Left lobe of liver (tissue), 2 donors: ENCODE measurements at places on chromosomes 3 and 15.

- DNase-seq = no peak
These were observed 20.3 kb downstream of the GMPS start for GRCh38 chr3:155890671-155891190.

DNA sequence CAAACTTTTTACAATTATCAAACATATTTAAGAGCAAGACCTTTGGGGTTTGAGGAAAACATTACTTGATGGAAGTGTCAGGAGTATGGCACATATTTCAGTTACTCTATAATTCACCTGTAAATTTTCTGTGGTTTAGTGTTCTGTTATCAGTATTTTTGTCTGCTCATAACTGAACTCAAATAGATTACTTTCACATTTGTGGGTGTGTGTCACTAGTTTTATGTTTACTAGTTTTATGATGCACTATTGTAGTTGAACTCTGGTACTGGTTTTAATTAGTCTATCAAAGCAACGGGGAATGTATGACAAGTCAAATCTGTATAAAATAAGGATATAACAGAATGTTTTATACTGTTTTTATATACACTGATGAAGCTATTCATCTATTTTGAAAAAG is 27.2 kb downstream of the OXSM start:
- DNase-seq = no peak

GRCh38 chr3:194141415-194142155 is 5.6 kb downstream of the HES1 start:
- peak; percentile 95 for DNase-seq

- DNase-seq = no peak
These were observed 51.9 kb upstream of the FLNB start for GRCh38 chr3:57956119-57956832.

DNA sequence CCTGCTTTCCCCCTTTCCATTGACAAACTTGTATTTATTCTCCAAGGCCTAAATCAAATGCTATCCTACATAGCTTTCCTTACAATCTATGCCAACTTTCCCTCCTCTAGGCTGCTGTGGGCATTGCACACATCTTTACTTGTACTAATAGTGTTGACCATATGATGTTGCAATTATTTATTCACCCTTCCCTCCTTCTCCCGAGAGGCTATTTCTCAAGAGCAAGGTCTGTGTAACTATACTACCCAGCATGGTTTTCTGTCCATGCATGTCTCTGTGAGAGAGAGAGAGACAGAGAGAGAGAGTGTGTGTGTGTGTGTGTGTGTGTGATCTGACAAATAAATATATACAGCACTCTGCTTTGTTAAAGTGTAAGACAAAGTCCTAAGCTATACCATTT is 63.8 kb downstream of the GTPBP8 start:
- no peak for DNase-seq

DNA sequence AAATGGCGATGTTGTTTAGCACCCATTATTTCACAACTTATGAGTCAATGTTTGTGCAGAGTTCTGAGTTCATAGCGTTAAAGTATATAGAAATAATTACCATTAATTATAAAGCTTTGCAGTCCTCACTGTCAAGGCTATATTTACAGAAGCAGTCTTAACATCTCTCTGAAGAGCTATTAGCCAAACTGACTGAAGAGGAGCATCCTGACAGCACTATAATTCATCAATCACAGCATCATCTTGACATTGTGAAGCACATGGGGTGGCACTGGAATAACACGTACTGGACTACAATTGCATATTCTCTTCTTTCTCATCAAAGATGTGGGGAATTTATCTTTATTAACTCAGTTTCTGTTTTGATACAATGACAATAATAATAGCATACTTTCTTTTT is 260.6 kb upstream of the MME start:
- DNase-seq = no peak

DNA sequence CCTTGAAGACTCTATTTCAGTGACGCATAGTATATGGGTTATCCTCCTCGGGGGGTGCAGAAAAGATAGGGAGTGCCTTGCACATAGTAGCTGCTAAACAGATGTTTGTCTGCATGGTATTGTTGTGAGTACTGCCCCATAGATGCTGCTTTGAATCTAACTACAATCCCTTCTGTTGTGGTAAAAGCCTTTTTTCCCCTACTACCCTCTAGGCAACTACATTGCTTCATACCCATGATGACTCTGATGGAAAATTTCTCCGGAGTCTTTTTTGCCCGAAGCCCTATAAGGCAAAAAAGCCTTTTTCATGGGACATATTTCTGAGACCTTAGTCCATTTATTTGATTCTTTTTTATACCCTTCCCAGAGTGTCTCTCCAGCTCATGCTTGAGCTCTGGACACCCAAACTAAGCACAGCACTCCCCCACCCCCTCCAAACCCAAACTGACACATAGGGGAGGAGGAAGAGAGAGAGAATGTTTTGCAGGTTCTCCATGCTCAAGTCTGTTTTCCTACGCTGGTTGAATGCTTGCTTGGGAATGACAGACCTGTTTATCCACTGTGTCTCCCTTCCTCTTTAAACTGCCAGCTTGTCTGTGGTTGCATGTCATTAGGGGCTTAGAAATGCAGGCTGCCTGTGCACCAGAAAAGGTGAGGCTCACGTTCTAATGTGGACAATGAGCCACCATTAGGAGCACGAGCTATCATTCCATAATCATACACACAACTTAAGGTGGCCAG is 52.9 kb downstream of the LRTM1 start:
- DNase-seq = no peak

DNA sequence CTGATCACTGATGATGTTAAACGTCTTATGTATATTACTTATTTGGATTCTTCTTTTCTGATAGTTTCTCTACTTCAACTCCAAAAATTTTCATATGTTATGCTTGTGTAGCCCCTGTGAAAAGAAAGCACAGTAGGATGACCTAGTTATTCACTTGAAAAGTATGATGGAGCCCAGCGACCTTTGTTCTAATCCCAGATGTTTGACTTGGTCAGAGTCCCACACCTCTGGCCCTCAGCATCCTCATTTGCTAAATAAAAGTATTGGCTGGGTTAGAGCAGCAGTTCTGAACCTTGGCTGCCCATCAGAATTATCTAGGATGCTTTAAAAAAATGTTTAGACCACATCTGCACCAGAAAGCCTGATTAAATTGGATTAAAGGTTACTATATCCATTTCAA is 173.7 kb downstream of the ATG7 start:
- DNase-seq = peak; percentile 68

GRCh38 chr3:80618295-80619256 is 850.8 kb upstream of the ROBO1 start:
- no peak for DNase-seq

GRCh38 chr15:78340231-78341056 is at the start of gene CRABP1:
Gene CRABP1 (plus strand): TSS chr15:78340353. CDS start chr15:78340429, 76 bp downstream.
- DNase-seq = no peak

GRCh38 chr3:153892126-153892525 is 229.1 kb upstream of the ARHGEF26 start:
- DNase-seq = no peak

DNA sequence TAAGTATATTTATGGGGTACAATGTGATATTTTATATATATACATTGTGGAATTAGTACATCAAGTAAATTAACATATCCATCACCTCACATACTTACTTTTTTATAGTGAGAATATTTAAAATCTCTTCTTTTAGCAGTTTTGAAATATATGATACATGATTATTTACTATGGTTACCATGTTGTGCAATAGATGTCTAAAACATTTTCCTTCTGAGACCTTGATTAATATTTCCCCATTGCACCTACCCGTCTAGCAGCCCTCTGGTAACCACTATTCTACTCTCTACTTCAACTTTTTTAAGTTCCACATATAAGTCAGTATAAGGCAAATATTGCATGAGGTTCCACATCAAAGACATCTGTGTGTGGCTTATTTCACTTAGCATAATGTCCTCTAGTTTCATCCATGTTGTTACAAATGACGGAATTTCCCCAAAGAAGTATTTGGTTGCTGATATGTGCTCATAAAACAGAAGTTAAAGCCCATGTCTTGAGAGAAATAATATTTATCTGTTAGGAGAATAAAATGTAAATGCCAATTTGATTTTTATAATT is 29.6 kb upstream of the NFKBIZ start:
- DNase-seq = no peak

DNA sequence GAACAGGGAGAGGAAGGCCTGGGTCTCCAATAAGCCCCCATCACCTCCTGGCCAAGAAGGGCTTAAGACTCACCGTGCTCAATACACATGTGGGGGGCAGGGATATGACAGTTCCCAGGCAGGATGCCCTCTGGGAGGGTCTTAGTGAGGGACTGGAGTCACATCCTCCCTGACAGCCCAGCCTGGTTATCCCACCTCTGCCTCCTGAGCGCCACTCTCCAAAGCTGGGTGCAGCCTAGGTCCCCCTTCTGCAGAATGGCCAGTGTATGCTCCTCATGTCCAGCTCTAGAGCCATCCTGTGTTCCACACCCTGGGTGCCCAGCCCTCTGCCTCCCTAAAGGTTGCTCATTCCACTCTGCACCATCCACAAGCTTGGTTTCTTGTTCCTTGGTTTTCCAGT is 1.2 kb upstream of the SHISA5 start:
- no peak for DNase-seq

DNA sequence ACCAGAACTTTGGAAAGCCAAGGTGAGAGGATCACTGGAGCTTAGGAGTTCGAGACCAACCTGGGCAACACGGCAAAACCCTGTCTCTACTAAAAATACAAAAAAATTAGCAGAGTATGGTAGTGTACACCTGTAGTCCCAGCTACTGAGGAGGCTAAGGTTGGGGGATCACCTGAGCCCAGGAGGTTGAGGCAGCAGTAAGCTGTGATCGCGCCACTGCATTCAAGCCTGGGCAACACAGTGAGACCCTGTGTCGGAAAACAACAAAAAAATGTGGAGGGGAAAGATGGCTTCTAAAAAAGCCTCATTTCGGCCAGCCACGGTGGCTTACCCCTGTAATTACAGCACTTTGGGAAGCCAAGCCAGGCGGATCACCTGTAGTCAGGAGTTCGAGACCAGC is 54.5 kb downstream of the SETD2 start:
- DNase-seq = no peak

GRCh38 chr3:72995337-72995736 is 1.3 kb upstream of the PPP4R2 start:
- DNase-seq = no peak

GRCh38 chr3:26437678-26438077 is 184.9 kb upstream of the LRRC3B start:
- no peak for DNase-seq

DNA sequence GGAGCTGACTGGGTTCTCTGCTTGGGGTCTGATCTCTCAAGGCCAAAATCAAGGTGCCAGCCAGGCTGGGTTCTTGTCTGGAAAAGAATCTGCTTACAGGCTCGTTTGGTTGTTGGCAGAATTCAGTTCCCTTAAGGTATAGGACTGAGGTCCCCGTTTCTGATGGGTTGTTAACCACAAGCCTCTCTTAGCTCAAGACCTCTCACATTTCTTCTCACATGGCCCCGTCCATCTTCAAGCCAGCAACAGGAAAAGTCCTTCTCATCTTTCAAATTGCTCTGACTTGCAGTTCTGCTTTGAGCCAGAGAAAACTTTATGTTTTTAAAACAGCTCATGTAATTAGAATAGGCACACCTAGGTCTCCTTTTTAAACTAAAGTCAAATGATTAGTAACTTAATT is 20.4 kb downstream of the UACA start:
- DNase-seq = no peak

GRCh38 chr3:29137601-29138000 is 143.3 kb upstream of the RBMS3 start:
- no peak for DNase-seq

- no peak for DNase-seq
These were observed 143.8 kb downstream of the GMNC start for GRCh38 chr3:190718671-190719070.

DNA sequence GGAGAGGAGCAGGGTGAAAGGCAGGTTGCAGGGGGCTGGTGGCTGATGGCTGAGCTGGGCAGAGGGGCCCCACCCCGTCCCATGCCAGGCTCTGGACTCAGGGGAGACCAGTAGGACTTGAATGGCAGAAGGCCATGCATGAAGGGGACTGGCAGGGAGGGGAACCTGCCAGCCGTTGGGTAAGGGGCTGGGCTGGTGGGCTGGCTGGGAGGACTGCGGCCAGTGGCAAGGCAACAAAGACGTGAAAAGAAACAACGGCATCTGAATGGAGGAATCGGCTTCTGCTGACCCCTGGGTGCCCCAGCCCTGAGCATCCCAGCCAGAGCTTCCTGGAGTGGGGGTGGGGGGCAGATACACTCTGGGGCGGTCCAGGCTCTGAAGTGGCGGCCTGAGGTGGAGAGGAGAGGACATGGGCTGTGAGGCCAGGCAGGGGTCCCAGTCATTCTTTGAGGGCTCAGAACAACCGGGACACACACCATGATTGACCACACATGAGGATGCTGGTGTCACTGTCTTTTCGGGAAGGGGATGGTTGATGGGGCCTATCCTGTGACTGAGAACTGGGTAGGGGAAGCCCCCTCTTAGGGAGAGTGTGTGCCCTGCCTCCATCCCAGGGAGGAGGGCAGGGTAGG is 11.7 kb downstream of the GLYCTK start:
- no peak for DNase-seq

- DNase-seq = peak; percentile 65
These were observed 1.5 kb downstream of the C2CD4A start for GRCh38 chr15:62068071-62068809.

- DNase-seq = no peak
These were observed 94.5 kb downstream of the CFAP20DC start for GRCh38 chr3:58955308-58955707.

- no peak for DNase-seq
These were observed 277.8 kb downstream of the CD47 start for GRCh38 chr3:107813026-107813425.

- no peak for DNase-seq
These were observed 192.2 kb downstream of the FOXP1 start for GRCh38 chr3:71391361-71391760.

DNA sequence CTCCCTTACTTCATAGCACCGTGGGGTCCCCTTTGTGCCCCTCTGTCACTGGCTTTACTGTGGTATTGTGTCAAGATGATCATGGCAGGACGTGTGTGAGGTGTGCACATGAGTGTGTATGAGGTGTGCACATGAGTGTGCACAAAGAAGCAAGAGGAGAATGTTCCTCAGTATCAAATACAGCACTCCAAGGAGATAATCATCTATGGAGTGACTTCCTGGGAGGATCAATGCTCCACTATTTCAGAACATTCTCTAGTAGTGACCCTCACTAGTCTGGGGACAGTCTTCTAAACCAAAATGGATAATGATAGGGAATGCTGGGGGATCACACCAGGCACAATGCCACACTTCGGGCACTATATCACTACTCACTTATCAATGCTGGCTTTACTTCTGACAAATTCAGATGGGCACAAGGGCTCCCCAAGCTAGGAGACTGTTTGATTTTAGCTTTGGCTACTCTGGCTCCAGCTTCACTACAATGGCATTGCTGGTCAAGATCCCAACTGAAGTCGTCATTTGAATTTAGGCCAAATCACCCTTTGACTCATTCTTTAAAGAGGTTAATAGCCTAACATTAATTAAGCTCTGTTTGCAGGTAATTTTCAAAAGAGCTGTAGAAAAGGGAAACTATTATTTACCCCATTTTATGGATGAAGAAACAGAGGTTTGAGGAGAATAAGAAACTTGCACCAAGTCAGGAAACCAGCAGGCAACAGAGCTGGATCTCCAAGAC is 124.1 kb downstream of the THRB start:
- DNase-seq = no peak
